ENCODE measurements at places on chromosomes 11 and 22.
A peak's percentile ranks its signal among the peaks of the same experiment; 100 is the strongest.

GRCh38 chr22:19289475-19290161 lies 1.9 kb downstream of the CLTCL1 start:
- no peak for DNase-seq

DNA sequence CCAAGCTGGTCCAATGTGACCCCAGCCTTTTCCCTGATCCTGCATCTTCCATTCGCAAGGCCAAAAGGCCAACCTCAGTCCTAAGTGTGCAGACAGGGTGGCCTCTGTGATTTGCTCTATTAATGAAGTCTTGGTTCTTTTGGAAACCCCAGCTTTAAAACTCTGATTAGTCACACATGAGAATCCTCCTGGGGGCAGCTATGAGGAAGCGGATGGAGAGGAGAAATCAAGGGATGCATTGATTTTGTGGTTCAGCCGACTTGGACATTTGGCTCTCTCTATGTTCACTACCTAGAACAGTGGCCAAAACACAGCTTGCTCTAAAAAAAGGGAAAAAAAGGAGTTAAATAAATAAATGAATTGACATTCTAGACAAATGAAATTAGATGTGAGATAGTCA lies 98.6 kb upstream of the USP47 start:
- DNase-seq = no peak

DNA sequence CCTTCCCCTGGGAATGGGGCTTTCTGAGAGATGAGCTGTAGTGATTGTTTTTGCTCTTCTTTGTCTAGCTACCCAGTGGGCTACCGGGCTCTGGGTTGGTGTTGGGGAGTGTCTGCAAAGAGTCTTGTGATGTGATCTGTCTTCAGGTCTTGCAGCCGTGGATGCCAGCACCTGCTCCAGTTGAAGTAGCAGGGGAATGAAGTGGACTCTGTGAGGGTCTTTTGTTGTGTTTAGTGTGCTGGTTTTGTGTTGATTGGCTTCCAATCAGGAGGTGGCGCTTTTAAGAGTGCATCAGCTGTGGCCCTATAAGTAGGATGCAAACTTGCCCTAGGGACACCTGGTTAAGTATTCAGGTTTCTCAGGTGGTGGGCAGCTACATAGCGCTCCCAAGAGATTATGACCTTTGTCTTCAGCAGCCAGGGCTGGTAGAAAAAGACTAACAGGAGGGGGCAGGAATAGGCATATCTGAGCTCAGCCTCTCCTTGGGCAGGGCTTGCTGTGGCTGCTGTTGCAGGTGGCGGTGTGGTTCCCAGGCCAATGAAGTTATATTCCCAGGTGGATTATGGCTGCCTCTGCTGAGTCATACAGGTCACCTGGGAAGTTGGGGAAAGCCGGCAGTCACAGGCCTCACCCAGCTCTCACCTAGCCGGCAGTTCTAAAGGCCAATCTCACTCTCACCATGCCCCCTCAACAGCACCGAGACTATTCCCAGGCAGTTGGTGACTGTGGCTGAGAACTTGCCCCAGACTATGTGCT lies 315.7 kb upstream of the C11orf87 start:
- DNase-seq = no peak

DNA sequence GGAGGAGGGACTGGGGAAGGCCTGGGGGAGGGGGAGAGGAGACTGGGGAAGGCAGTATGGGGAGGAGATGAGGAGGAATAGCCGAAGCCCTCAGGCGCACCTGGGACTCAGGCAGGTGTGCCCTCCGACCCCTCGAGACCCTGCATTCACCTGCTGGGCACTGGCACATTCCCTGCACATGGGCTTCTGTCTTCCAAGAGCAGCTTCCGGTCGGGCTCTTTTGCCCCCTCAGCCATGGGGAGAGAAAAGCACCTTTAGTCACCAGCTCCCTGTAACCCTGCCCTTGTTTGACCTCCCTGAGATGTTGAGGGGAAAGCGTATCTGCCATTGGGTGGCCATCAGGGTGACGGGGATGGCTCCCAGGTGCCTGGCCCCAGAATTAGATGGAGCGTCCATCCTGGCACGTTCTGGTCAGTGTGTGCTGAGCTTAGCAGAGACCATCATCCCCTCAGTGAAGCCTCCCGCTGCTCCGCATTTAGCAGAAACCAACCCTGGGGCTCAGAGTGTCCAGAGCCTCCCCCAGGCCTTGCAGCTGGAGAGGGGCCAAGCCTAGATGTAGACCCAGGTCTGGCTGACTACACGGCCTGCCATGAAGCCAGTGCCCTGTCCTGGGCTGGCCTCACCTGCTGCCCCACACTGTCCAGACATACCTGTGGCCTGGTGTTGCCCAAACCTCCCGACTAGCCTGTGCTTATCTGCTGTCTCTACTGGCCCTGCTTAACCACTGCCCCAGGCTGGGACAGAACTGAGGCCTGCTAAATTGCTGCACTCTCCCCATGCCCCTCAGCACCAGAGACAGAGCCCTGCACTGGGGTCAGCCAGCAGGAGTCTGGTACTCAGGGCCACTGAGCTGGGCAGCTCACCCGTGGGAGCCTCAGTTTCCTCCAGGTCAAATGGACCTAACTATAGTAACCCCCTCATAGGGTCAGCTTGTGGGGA lies 6.2 kb downstream of the ANO1 start:
- no peak for DNase-seq

GRCh38 chr11:47215366-47215910 lies 664 bp downstream of the DDB2 start:
- DNase-seq = no peak

- peak; percentile 67 for DNase-seq
Observed at GRCh38 chr22:50016988-50017700, 4.6 kb upstream of the IL17REL start.

DNA sequence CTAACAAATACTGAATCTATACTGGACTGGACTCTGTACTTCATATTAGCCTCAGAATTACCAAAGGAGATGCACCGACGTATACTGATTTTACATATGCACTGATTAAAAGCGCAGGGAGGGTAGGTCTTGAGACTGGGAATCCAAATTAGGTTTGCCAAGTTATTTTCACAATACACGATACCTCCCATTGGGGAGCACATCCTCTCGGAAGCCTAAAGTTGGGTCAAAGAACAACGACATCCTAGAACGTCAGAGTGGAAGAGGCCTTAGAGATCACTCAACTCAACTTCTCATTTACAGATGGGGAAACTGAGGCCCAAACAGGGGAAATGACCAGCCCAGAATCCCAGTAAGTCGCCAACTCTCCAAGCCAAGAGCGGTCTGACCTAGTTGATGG lies 626 bp downstream of the DNAL4 start:
- no peak for DNase-seq

GRCh38 chr11:89443361-89444322 lies 47.5 kb downstream of the NOX4 start:
- no peak for DNase-seq

- DNase-seq = no peak
Observed at GRCh38 chr11:109285465-109285864, 136.5 kb upstream of the C11orf87 start.

DNA sequence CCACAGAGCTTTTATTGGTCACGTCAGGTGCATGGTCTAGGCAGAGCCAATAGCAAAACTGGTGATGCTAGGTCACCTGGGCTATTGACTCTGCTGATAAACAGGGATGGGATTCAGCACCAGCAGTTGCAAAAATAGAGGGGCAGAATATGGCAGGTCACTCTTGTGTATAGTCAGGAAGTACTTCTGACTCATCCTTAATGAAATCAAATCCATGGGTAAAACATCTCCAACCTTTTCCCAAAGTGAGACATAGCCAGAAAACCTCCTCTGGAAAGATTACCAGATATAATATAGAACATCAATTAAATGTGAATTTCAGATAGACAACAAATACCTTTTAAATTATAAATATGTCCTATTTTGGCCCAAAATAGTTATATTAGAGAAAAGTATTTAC lies 383.2 kb downstream of the METTL15 start:
- DNase-seq = no peak

DNA sequence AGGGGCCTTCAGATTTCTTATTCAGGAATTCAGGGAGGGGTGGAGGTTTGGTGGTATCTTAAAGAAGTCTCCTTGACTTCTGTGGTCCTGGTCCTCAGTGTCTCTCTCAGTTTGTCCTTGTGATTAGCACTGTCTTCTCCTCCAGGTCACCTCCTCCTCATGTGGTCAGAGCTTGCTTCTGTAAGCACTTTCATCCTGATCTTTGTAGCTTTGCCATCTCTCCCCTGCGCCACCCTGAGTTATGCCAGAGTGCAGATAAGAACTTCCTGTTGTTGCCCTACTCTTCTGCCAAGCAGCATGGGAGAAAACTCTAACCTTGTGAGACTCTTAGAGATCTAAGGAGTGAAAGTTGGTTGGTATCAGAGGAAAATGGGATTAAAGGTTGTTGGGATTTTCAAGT lies 30.9 kb downstream of the MICAL2 start:
- no peak for DNase-seq

- DNase-seq = peak; percentile 51
Observed at GRCh38 chr11:11028017-11028692, 170.3 kb upstream of the ZBED5 start.
